IPS DF 6.9 (cell line): ENCODE measurements at places on chromosomes 6 and 20.

- no peak for DNase-seq
Observed at GRCh38 chr6:156114541-156114940, 658.9 kb upstream of the NOX3 start.

DNA sequence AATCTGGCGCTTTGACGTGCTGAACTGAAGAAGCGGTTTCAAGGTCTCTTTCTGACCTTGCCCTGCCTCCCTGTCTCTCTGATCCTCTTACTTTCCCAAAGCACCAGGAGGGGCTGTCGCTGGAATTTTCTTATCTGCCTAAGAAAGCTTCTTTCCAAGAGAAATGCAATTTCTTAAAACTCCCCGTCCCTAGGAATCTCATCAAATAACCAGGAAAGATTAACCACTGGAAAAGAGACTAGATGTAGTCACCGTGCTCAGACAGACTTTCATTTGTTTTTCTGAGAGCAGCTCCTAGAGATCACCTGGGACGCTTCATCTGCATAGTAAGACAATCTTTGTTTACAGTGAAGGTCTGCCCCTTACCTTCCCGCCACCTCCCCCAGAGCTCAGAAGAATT lies 38.6 kb downstream of the PDYN start:
- no peak for DNase-seq

- no peak for DNase-seq
Observed at GRCh38 chr6:31350196-31351032, 6.6 kb downstream of the HLA-B start.

DNA sequence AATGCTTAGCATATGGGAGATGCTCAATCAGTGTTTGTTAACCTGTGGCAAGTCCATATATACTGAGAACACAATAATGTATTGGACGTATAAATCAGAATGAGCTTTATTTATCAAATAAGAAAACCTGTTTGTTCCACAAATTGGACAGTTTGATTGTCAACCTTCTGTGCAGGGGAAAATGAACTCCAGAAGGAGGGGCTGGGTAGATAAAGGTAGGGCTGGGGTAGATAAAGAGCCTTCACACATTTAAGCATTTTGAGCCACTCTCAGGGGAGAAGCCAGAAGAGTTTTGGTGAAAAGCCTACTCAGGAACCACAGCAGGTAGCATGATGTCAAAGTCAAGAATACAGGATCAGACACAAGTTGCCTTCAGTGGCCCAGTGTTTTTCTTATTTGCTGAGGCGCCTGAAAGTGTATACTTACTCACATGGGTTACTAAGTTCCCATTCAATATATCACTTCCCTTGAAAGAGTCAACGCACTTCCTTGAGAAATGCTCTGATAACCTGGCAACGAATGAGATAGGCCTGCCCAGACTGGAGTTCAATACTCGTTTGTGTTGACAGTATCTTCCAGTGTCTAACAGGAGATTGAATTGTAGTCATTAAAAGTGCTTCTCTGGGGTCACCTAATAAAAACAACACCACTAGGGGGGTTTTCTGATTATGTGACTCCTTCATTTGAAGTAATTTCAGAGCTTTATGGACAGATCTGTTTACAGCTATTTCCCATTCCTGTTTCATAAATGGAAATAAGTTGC lies 263.9 kb upstream of the CITED2 start:
- no peak for DNase-seq

DNA sequence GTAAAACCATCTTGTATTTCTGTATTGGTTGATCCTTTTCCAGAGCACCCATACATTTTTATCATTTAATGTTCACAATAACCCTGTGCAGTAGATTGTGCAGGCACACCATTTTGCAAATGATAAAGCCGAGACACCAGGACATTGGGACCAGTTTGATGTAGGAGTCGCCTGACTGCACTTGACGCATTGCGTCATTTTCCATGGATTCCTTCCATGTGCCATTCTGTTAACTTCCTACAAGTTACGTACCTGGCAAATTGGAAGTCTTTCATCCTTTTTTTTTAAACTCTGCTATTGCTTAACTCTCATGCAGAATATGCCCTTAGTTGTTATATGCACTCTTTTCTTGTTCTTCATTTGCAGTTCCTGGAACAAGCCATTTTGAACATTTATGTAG lies 43.0 kb downstream of the PRPH2 start:
- no peak for DNase-seq

DNA sequence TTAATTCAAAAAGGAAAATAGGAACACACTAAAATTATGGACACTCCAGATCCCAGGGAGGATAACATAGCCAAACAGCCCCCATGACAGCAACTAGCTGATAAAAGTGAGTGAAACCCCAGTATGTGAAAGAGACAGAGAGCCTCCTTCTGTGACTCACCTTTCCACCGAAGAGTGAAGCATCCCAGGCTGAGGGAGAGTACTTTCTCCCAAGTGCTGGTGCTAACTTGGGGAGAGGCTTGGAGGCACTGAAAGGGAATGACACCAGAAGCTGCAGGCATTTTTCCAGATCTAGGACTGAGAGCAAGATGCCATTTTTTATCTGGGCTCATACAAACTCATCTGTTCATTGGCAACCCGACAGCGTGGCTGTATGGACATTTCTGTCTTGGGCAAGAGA lies 339.8 kb downstream of the HTR1B start:
- no peak for DNase-seq

DNA sequence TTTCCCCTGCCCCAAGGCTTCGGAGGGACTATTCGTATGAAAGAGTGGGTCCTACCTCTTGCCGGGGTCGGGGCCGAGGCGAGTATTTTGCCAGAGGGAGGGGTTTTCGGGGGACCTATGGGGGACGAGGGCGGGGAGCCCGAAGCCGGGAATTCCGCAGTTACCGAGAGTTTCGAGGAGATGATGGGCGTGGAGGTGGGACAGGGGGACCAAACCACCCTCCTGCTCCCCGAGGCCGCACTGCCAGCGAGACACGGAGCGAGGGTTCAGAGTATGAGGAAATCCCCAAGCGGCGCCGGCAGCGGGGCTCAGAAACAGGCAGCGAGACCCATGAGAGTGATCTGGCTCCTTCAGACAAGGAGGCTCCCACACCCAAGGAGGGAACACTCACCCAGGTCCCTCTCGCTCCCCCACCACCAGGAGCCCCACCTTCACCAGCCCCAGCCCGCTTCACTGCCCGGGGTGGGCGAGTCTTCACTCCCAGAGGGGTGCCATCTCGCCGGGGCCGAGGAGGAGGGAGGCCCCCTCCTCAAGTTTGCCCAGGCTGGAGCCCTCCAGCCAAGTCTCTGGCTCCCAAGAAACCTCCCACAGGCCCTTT lies 11.3 kb downstream of the PRRC2A start:
- no peak for DNase-seq

GRCh38 chr6:14113976-14114375 lies 3.6 kb upstream of the CD83 start:
- DNase-seq: no peak

DNA sequence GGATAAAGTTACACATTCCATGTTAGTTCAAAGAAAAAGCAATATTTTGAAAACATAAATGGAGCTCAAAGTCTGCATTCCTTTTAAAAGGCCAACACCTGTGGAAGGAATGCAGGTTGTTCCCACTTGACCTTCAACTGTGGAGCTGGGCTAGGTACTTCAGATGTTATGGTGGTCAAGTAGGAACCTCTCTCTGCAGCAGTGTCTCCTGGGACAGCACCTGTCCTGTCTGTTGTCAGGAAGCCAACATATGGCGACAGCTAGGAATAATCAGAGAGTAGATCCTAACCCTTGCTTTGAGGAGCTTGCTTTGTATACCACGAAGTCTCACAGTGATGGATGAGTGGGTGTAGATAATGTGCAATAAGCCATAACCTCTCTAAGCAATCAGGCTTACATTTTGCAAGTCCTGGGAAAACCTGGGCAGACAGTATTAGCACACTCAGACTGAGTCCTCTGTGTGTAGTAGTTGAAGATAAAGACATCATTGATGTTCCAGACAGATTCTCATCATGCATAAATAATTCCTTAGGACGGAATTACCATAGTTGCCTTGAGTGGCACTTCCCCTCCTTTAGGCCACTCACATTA lies 347.5 kb downstream of the PRL start:
- DNase-seq: no peak

- no peak for DNase-seq
Observed at GRCh38 chr6:125346201-125346925, 44.6 kb upstream of the HDDC2 start.

DNA sequence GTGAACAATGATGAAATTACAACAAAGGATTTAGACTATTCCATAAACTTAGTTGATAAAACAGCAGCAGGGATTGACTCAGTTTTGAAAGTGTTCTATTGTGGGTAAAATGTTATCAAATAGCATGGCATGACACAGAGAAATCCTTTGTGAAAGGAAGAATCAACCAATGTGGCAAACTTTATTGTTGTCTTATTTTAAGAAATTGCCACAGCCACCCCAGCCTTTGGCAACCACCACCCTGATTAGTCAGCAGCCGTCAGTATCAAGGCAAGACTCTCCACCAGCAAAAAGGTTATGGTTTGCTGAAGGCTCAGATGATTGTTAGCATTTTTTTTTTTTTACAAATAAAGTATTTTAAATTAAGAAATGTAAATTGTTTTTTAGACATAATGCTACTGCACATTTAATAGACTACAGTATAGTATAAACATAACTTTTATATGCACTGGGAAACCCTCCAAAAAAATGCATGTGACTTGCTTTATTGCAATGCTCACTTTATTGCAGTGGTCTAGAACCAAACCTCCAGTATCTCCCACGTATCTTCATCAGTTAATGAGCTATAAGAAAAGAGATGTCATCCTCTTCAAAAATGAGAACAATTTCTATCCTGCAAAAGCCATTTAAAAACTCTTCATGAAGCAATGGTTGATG lies 162.7 kb downstream of the SOBP start:
- no peak for DNase-seq

DNA sequence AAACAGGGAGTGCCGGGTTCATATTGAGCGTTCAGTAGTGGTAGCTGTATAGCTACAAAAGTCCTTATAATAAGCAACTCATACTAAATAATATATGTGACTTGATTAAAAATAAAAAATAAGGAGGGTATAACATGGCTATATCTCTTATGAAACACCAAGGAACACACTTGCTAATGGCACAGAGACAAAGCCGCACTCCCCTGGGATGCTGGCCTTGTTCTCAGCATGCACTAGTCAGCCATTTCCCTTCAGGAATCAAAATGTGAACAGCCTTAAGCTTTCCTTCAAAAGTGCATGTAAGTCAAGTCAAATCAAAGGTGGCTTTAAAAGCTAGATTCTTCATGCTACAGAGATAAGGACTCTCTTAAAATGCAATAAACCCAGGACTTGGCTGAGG lies 9.4 kb downstream of the HMGCLL1 start:
- DNase-seq: no peak

- DNase-seq: no peak
Observed at GRCh38 chr6:94511502-94512088, 1065.7 kb upstream of the MANEA start.

DNA sequence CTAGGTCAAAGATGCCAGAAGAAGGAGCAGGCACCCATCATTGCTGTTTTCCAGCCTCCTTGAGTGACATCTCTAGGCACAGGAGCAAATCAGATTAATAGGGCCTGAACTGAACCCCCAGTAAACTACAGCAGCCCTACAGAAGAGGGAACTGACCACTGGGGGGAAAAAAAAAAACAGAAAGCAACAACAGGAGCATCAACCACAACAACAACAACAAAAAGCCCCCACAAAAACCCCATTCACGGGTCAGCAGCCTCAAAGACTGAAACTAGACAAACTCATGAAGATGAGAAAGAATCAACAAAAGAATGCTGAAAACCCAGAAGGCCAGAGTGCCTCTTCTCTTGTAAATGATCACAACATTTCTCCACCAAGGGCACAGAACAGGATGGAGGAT lies 537.4 kb upstream of the BTBD3 start:
- no peak for DNase-seq

DNA sequence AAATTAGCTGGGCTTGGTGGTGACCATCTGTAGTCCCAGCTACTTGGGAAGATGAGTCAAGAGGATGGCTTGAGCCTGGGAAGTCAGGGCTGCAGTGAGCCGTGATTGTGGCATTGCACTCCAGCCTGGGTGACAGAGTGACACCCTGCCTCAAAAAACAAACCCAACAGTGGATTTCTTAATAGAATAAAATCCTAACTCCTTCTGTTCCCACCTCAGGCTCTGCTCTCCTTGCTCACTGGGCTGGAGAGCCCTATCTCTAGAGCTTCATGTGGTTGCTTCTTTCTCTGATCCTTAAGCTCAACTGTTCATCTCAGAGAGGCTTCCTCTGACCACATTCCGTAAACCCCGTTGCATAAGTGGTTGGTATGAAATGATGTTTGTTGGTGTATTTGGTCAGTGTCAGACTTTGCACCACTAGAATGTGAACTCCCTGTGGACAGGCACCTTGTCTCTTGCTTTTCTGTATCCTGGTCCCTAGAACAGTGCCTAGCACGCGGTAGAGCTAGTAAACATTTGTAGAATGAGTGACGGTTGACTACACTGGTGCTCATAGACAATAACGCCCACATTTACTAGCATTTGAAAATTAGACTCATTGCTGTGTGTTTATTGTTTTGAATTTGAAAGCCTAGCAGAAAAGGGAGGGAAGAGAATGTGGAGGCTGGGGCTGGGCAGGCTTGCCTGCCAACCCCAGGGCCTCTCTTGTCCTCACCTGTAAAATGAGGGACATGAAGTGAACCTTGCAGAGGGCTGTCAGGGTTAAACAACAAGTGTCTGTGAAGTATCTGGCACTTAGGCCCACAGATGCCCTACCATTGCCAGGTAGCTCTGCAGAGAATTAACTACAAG lies 4.2 kb downstream of the MAPRE1 start:
- DNase-seq: no peak

GRCh38 chr20:6439737-6440442 lies 317.1 kb upstream of the FERMT1 start:
- no peak for DNase-seq

GRCh38 chr6:31247813-31248212 lies 24.1 kb downstream of the HLA-C start:
- no peak for DNase-seq
